Psoas muscle (tissue), 8 donors: ENCODE measurements at places on chromosomes 7 and 10.

DNA sequence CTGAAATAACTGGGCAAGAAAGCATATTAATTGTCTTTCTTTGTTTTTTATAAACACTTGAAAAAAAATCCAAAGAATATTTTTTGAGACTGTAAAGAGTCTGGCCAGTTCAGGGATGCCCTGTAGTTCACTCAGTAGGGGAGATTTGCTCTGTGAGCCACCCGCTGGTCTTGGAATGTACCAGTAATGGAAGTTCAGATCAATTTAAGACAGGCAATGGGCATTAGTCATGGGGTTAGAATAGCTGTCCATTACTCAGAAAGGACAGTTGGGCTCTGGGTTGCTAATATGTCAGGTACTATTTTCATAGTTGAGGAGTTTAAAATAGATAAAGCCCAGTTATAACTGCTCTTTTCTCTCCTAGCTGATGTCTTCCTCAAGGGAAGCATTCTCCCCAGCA, 38.7 kb downstream of the A1CF start:
- no peak for DNase-seq

DNA sequence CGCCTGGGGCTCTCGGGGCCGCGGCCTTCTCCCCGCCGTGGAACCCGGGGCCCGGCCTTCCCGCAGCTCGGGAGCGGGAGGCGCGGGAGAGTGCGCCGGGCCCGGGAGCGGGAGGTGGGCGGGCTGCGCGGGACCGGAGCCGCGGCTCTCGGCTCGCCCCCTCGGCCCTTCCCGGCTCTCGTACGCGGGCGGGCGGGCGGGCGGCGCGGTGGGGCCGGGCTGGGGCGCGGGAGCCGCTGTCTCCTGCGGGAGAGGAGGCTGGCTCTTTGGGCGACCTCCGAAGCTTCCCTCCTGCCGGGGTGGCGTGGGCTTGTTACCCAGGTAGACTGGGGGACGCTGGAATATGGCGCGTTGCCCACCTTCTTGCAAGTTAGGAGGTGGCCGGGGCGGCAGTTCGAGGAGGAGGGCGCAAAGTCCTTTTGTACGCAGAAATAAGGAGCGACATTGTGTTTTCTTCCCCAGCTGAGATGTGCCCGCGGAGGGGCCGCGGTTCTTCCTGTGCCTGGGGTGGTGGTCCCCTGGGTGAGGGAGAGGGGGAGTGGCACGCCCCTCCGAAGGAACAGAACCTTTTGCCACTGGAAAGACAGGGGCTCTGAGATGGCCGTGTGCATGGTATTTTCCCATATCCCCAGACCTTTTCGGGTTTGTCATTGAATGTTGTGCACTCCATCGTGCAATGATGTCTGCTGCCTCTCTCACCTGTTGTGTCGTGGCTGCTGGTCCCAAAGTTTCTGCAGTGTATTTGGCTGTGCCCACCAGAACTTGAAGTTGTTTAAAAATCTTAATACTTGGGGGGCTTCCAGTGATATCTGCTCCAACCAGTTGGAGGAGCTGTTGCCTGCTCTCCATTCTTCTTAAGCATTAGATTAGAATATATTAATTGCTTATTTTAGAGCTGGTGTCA, 844 bp downstream of the NRF1 start:
- DNase-seq: peak; percentile 54

DNA sequence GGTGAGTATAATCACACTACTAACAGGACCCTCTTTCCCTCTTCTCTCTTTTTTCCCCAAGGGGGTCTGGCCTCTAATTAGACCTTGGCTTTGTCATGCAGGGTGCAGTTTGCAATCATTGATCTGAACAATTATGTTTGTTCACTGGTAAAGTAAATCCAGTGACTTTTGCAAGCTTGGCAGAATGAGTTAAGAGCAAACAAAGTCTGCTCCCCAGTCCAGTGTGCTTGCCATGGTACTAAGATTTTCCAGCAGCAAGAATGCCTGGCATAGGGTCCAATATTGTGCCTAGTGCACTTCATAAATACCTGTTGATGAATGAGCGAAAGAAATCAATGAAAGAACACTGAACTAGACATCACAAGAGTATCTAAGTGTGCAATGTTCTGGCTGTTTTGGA, 43.9 kb downstream of the PLXDC2 start:
- DNase-seq: no peak

DNA sequence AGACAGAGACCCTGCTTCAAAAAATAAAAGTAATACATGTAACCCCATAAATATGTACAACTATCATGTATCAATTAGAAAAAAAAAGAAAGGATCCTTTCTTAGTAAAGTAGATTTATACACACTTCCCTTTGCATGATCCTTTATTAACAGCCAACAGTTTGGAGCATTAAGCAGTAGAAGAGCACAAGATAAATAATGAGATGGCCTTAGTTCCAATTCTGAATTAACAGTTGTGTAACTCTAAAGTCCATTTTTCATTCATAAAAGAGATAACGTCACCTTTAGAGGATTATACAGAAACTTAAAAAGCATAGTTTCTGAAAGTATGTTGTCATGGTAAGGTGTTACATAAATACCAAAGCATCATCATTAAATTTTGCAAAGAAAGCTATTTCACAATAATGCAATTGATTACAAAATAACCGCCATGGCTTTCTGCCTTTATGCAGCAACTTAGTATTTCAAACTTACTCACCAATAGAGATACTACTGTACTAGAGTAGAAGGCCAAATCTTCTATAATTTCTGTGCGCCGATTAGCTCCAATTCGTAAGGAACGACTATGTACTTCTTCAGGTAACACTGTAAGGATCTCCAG, 40.3 kb downstream of the TNPO3 start:
- DNase-seq: no peak

GRCh38 chr7:23721456-23721855, 11.4 kb downstream of the STK31 start:
- DNase-seq: no peak

GRCh38 chr10:128817636-128818035, 649.4 kb upstream of the MGMT start:
- DNase-seq: no peak
